BJ (cell line): ENCODE measurements at places on chromosomes 3 and 15.

DNA sequence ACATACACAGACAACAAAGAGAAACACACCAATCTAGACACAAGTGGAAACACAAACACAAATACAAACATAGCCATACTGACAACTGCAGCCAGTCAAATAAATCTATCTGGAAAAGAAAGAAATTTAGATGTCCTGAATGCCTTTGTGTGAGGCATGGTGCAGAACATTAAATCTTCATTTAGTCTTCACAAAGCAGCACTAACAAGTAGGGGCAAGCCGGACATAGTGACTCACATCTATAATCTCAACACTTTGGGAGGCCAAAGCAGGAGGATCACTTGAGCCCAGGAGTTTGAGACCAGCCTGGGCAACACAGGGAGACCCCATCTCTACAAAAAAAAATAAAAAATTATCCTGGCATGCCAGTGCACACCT, 11.7 kb downstream of the MEGF11 start:
- DNase-seq, result no peak

DNA sequence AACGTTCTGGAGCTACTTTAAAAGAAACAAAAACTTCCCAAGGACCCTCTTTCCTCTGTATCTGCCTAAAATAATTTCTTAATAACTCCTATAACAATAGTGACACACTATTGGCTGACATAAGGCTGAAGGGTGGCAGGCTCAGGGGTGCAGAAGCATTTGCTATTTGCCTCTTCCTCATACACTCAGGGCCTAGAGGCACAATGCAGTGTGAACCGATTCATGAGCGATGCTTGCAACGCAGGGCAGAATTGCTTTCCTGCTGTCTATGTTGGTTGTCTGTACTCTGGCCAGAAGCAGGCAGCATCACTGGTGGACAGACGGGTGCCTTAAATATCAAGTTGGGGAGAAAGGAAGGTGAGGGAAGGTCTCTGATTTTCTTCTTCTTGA, 157.4 kb downstream of the AGBL1 start:
- no peak for DNase-seq

DNA sequence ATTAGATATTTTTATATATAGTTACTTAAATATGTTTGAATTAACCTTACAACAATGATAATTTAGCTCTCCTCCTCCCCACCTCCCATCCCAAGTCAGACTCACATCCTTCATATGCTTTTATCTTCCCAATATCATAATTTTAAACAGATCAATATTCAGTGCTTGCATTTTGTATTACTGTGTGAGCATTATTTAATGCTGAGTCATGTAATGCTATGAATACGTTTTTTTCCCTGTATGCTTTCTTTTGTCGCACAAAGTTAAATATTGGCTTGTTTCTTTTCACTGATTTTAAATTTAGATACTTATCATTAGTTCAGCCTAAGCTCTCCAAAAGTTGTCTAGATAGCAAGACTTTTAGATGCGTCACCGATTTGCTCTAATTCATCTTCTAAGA, 471.6 kb upstream of the SGO1 start:
- no peak for DNase-seq

DNA sequence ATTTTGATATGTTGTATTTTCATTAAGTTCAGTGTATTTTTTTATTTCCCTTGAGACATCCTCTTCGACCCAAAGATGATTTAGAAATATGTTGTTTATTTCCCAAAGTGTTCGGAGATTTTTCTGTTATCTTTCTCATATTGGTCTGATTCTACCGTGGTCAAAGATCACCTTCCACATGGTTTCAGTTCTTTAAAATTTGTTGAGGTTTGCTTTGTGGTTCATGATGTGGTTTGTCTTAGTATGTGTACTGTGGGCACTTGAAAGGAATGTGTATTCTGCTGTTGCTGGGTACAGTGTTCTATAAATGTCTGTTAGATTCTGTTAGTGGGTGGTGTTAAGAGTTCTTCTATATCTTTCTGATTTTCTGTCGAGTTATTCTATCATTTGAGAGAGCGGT, 103.4 kb upstream of the FHIT start:
- no peak for DNase-seq

- DNase-seq, result no peak
Measured at GRCh38 chr3:106255870-106256248, 387.0 kb upstream of the CBLB start.

GRCh38 chr3:188326111-188326510, 172.2 kb downstream of the LPP start:
- no peak for DNase-seq

DNA sequence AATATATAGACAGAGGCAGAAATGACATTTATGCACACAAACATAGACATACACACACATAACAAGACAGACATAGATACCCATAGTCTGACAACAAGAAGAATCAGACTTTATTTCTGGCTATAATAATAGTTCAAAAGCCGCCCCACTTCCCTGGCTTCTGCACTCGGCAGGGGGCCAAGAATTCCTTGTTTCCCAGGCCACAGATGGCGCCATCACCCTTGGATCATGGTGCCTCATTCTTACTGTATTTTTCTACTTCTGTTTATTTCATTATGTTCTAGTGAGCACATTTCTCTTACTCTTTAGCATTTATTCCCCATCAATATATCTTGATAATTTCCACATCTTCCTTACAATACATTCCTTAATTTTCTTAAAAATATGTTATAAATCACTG, 387.5 kb downstream of the NLGN1 start:
- no peak for DNase-seq

DNA sequence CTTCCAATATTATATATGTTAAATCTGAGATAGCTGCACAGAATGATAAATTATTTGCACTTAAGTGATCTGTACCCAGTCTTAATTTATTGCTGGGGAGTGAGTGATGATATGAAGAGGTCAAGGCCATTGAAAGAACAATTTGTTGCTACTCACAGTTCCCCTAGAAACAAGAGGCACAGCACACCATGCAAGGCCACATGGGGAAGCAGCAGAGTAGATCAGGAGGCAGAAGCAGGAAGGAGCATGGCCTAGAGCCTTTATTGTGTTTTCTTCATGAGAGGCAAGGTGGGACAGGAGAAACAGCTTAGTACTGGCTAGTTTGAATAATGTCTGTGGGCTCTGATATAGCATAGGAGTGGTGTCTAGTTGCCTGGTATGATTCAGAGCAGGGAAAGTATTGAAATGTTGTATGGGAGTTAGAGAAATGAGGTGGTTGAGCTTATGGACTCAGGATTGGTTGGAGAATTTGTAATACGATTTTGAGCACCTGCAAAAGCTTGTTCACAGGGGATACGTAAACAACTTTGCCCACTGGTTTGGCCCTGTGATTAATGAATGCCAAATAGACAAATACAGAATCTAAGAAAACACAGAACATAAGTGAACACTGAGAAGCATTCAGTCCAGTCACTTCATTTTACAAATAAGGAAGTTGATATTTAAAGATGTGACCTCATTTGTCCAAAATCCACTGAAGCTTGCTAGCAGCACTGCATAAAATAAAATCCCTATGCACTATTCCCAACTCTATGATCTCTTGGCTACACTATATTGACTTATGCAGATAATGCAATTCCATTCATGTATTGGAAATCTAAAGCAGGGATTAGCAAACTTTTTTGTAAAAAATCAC, 71.7 kb downstream of the TMCO5A start:
- no peak for DNase-seq

- no peak for DNase-seq
Measured at GRCh38 chr3:63946753-63947152, 34.6 kb upstream of the SCAANT1 start.

DNA sequence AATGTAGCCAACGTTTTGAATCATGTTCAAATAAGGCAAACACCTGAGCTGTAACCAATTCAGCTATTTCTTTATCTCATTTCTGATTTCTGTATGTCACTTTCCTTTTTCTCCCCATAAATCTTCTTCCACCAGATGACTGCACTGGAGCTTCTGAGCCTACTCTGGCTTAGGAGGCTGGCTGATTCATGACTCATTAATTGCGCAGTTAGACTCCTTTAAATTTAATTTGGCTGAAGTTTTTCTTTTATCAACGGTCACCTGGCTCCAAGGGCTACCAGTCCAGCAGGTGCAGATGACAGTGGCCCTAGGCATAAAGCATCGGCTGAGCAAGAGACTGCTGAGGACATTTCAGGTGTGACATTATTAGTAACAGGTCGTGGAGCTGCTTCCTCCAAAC, 39.6 kb upstream of the ITGA11 start:
- no peak for DNase-seq

- DNase-seq, result no peak
Measured at GRCh38 chr3:164479406-164479805, 598.9 kb downstream of the SI start.

- DNase-seq, result peak; percentile 20
Measured at GRCh38 chr3:32743934-32744333, 58.9 kb downstream of the CNOT10 start.

DNA sequence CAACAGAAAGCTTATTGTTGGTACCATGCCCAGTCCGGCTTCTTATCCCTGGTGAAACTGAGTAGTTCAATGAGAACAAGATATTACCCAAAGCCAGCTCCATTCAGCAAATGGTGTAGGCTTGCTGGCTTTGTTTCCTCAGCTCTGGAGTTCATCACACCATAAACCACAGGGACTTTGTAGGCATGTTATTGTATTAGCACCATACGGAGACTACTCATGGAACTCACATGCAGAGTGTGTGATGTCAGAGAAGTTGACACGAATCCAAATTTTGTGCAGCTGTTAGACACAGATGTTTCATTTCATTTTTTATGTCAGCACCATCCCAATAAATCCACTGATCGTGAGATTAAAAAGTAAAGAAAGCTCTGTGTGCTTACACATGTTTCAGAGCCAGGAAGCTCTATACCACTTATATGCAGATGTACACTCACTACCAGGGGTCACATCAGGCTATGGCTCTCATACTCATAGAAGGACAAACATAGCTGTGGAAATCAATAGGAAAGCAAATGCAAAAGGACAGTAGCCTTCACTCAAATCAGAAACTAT, 63.4 kb upstream of the LEKR1 start:
- DNase-seq, result peak; percentile 51

GRCh38 chr3:51975852-51976549, 1.1 kb downstream of the ABHD14A start:
- DNase-seq, result no peak

DNA sequence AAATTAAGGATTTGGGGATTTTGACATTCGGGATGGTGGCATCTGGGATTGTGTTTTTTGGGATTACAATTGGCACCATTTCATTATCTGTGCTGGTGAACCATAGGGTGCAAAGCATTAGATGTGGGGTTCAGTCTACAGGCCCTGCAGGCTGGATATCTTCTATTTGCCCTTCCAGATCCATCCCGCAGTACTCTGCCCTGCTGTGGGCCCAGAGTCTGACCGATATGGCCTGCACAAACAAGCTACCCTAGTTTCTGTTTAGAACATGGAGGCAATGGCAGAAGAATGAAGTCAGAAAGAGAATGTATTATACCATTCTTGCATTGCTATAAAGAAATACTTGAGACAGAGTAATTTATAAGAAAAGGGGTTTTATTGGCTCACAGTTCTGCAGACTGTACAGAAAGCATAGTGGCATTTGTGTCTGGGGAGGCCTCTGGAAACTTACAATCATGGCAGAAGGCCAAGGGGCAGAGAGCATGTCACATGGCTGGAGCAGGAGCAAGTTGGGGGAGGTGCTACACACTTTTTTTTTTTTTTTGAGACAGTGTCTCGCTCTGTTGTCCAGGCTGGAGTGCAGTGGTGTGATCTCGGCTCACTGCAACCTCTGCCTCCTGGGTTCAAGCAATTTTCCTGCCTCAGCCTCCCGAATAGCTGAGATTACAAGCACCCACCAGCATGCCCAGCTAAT, 93.7 kb downstream of the NCEH1 start:
- no peak for DNase-seq

- DNase-seq, result no peak
Measured at GRCh38 chr15:39999538-40000200, 39.3 kb downstream of the SRP14 start.
